A549 treated with CpdA at 1 μM for 4 hours (cell line): ENCODE measurements at places on chromosomes 1 and 21. TPM values are rescaled to one million over a fixed set of nuclear protein-coding genes. Genes with fewer than 3 reads are reported as not detected.

TOMM20 gene
- 108 to 133 TPM (median 113 TPM) in 5 replicates for total RNA-seq

AIRE gene
- not detected in 5 replicates for total RNA-seq

NBPF10 gene
- 0.49 to 0.78 TPM (median 0.55 TPM) in 5 replicates for total RNA-seq

ZSCAN20 gene
- 1.5 to 2.0 TPM (median 1.9 TPM) in 5 replicates for total RNA-seq

PIGK gene
- total RNA-seq: 19.7 to 26.5 TPM (median 22.8 TPM) in 5 replicates

COG2 gene
- total RNA-seq: 18.2 to 22.1 TPM (median 19.6 TPM) in 5 replicates

MAN1C1 gene
- 0.18 to 0.35 TPM (median 0.19 TPM) in 5 replicates for total RNA-seq

TDRKH gene
- 5.9 to 6.9 TPM (median 6.6 TPM) in 5 replicates for total RNA-seq

ALPL gene
- 0.15 to 0.43 TPM (median 0.32 TPM) in 5 replicates for total RNA-seq

KRTAP10-10 gene
- total RNA-seq: not detected in 5 replicates

FCRL5 gene
- not detected in 5 replicates for total RNA-seq

MROH7 gene
- not detected in 5 replicates for total RNA-seq

AMY1A gene
- not detected in 5 replicates for total RNA-seq

ABCG1 gene
- 1.8 to 2.9 TPM (median 2.0 TPM) in 5 replicates for total RNA-seq

AJAP1 gene
- under 0.01 TPM in 1 of 5 replicates, not detected in the others for total RNA-seq

MMP23B gene
- total RNA-seq: 0.62 to 1.1 TPM (median 1.0 TPM) in 4 of 5 replicates, not detected in the other

SERTAD4 gene
- total RNA-seq: 0.63 to 1.2 TPM (median 0.76 TPM) in 5 replicates

RBP7 gene
- total RNA-seq: 5.5 to 7.3 TPM (median 5.7 TPM) in 5 replicates

TRIM17 gene
- not detected in 5 replicates for total RNA-seq

ANKRD35 gene
- total RNA-seq: 0.04 TPM in 1 of 5 replicates, not detected in the others

KANK4 gene
- total RNA-seq: 0.20 to 0.64 TPM (median 0.38 TPM) in 5 replicates

SLAMF9 gene
- 0.17 to 0.25 TPM (median 0.22 TPM) in 3 of 5 replicates, not detected in the others for total RNA-seq
